CD4-positive, CD25-positive, alpha-beta regulatory T cell (primary cell): ENCODE measurements at places on chromosomes 12 and 14. TPM values are rescaled to one million over a fixed set of nuclear protein-coding genes. Genes with fewer than 3 reads are reported as not detected.

The LMO3 gene
- not detected for total RNA-seq

The PNN gene
- total RNA-seq: 126 TPM

The KSR2 gene
- 0.20 TPM for total RNA-seq

The SLC4A8 gene
- total RNA-seq: 3.5 TPM

The PRPH gene
- not detected for total RNA-seq

The SERPINA9 gene
- total RNA-seq: not detected

DNA sequence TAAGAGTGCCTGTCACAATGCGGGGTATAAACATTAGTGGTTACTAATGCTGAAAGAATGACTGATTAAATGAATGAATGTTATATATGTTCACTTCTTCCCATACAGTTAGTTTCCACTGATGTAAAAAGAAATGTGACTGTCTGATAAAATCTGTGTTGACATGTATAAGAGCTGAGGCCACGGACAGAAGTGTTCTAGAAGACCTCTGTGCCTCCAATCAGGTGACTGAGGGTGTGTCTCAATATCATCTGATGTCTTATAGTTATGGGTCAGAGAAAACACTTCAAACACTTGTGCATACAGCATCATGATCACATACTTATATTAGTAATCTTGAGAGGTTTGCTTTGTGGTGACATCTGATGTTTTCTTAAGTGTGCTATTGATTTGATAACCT is 183.4 kb downstream of the TTC7B start:
- H3K4me1 ChIP-seq: no peaks in the 10 kb centered on the region
- DNase-seq: no peak
- no peak overlapping the region for H3K4me3 ChIP-seq
- no peak overlapping the region for H3K27ac ChIP-seq
- no peaks in the 10 kb centered on the region for H3K27me3 ChIP-seq

GRCh38 chr12:29545102-29545467 is 47.6 kb upstream of the OVCH1 start:
- no peaks in the 10 kb centered on the region for H3K4me1 ChIP-seq
- H3K4me3 ChIP-seq: no peak overlapping the region
- H3K27ac ChIP-seq: no peak overlapping the region
- no peaks in the 10 kb centered on the region for H3K36me3 ChIP-seq
- DNase-seq: no peak
- peaks cover 3% of the 10 kb centered on the region for H3K27me3 ChIP-seq

DNA sequence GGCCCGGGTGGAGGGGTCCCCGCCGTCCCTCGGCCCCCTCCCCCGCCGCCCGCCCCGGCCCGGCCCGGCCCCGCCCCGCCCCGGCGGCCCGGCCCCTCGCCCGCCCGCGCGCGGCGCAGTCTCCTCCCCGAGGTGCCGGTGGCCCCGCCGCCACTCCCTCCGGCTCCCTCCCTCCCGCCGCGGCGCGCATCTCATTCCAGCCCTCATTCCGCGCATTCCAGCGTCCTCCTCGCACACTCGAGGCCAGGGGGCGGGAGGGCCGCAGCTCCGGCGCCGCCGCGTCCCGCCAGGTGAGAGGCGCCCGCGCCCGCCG is at the start of gene TEAD4:
TEAD4 (plus strand) TSS at position 206 of the 313 bp plus-strand sequence.
- DNase-seq: peak; percentile 19
- H3K27me3 ChIP-seq: peaks cover 26% of the 10 kb centered on the region
- peaks cover 13% of the 10 kb centered on the region for H3K4me1 ChIP-seq
- no peak within 1 kb of the TSS for H3K4me3 ChIP-seq

- H3K36me3 ChIP-seq: no peaks in the 10 kb centered on the region
- no peaks in the 10 kb centered on the region for H3K27me3 ChIP-seq
- H3K4me3 ChIP-seq: no peak overlapping the region
- no peaks in the 10 kb centered on the region for H3K4me1 ChIP-seq
Observed at GRCh38 chr12:52195065-52195730, 3.4 kb upstream of the KRT80 start.

DNA sequence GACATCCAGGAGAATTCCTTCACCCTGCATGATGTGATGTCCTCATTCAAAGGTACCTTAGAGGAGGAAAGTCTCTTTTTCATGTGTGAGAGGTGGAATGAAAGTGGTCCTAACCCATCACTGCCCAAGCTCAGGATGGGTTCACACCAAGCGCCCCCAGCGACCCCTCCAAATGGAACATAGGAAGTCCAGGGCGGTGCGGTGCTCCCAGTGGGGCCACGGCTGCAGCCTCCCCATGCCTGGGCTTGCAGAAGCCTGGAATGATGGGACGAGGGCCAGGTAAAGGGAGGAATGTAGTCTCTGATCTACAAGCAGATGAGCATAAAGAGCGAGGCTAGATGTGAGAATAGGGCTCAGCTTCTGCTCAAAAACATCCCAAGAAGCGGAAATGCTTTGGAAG is 196.3 kb downstream of the TTC7B start:
- no peaks in the 10 kb centered on the region for H3K36me3 ChIP-seq
- H3K27ac ChIP-seq: no peak overlapping the region
- H3K4me3 ChIP-seq: no peak overlapping the region
- H3K4me1 ChIP-seq: no peaks in the 10 kb centered on the region
- DNase-seq: no peak
- no peaks in the 10 kb centered on the region for H3K27me3 ChIP-seq

- no peaks in the 10 kb centered on the region for H3K27me3 ChIP-seq
- H3K27ac ChIP-seq: peak overlapping the region; percentile 8
- H3K4me3 ChIP-seq: peak overlapping the region; percentile 67
- DNase-seq: no peak
- peaks cover 31% of the 10 kb centered on the region for H3K4me1 ChIP-seq
Observed at GRCh38 chr12:9773216-9773877, 12.6 kb upstream of the CD69 start.

GRCh38 chr12:38912116-38912515 is 6.7 kb upstream of the CPNE8 start:
- no peaks in the 10 kb centered on the region for H3K36me3 ChIP-seq
- no peak for DNase-seq
- H3K27ac ChIP-seq: no peak overlapping the region
- H3K4me1 ChIP-seq: no peaks in the 10 kb centered on the region
- H3K27me3 ChIP-seq: peaks cover 4% of the 10 kb centered on the region

DNA sequence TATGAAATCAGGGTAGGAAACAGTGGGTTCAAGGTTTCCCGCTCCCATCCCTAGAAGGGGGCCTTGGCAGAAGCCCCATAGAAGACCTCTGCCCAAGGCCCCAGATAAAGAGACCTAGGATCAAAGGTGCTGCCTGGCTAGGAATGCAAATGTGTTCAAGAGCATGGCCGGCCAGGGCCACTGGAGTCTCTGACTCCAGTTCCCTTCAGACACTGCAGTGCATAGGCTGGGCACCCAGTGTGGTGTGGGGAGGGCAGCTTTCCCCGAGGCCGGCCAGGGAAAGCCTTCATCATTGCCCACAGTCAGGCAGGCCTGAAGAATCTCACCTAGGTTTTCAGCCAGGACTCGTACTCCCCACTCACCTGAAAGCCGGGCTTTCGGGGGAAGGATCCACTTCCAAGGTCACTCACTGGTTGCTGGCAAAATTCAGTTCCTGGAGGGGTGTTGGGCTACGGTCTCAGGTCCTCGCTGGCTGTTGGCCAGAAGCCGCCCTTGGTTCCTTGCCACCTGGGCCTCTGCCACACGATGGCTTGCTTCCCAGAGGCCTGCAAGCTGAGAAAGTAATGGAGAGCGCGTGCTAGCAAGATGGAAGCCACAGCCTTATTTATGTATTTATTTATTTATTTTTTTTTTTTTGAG is 9.7 kb upstream of the PEBP1 start:
- H3K27me3 ChIP-seq: no peaks in the 10 kb centered on the region
- H3K27ac ChIP-seq: no peak overlapping the region
- H3K36me3 ChIP-seq: no peaks in the 10 kb centered on the region
- no peak overlapping the region for H3K4me3 ChIP-seq

DNA sequence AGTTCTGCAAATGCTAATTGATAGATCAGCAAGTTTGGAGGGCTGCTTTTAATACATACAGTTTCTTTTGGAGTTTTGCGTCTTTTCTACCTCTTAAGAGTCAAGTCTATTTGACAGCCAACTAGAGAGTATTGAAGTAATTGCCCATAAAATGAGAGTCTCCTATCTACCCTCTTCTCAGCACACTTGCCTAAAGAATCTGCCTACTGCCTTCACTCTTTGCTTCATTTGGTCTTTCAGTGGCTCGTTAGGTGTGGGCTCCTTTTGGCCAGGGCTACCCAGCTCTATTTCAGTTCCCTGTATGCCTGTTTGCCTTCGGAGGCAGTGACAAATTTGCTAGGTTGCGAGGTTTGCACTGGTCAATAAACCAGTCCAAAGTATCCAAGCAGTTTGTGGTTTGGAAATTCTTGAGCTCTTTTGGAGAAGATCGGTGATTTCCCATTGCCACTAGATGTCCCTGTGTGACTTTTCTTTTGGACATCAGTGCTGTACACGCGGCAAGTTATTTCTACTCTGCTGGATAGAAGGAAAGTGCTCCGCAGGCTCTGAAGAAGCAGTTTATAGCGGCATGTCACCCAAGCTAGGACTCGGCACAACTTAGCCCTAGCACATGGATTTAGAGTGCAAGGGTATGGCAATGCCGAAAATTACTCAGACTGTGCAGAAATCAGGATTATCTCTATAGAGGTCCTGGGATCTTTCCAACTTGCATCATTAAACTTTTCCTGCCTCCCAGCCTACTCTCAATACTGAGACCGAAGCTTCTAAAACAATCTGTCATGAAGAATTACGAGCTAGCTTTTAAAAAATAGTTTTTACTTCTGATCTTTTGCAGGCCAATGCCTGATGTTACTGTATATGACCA is 38.6 kb downstream of the MGST1 start:
- H3K4me1 ChIP-seq: no peaks in the 10 kb centered on the region
- no peak overlapping the region for H3K4me3 ChIP-seq
- no peaks in the 10 kb centered on the region for H3K36me3 ChIP-seq
- DNase-seq: no peak
- no peaks in the 10 kb centered on the region for H3K27me3 ChIP-seq

DNA sequence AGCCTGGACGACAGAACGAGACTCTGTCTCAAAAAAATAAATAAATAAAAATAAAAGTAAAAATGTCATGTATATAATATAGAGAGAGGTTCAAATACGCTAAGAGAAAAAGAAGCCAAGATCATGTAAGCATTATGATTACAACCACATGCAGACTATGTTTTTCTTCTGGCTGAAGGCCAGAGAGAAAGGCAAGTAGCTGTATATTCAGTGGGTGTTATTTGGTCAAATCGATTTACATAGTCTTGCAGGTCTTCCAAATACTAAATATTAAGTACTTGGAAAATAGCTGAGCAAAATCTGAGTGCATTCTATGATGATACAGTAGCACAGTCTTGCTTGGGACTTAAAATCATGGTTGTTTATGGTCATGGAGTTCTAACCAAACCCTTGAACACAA is 758.0 kb downstream of the DIO2 start:
- no peaks in the 10 kb centered on the region for H3K4me1 ChIP-seq
- no peaks in the 10 kb centered on the region for H3K27me3 ChIP-seq
- no peaks in the 10 kb centered on the region for H3K36me3 ChIP-seq

DNA sequence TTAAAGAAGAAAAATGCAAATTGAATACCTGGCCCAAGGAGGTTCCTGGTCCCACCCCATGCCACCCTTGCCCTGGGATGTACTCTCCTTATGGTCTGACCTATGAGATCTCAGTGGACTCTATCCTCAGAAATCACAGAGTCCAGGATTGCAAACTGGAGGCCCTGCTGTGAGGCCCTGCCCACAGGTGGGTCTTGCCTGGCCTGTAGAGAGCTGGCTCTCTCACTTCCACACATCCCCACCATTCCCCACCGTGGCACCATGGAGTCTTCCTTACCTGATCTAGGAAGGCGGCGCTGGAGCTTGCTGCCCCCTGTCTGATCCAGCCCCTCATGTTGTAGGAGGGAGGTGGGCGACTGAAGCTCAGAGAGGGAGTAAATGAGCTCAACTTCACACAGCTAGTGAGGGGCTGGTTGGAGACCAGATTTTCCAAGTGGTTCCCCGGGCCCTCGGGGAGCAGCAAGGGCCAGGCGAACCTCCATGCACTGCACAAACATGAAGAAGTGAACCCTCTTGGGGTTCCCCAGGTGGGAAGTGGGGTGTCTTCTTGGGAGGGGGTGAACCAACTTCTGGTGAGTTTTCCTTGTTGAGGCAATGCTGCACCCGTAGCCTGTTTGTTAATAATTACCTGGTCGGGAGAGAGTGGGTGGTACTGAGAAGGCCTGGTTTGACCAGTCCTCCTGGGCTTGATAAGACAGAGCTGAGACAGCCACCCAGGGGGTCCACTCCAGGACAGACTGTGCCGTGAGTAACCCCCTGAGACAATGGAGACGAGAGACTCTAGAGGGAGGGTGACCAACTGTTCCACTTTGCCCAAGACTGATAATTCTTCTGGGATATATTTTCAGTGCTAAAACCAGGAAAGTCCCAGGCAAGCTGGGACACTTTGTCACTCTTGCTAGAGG is at the start of gene SERPINA4:
SERPINA4 (plus strand) TSS at position 692 of the 905 bp plus-strand sequence. CDS start 2,041 bp downstream, outside the sequence.
- no peak for DNase-seq
- no peak within 1 kb of the TSS for H3K4me3 ChIP-seq
- no peaks in the 10 kb centered on the region for H3K27me3 ChIP-seq
- H3K27ac ChIP-seq: no peak within 1 kb of the TSS

- H3K4me3 ChIP-seq: no peak overlapping the region
- DNase-seq: no peak
- H3K27me3 ChIP-seq: no peaks in the 10 kb centered on the region
Observed at GRCh38 chr14:31043379-31043778, 17.2 kb upstream of the STRN3 start.

DNA sequence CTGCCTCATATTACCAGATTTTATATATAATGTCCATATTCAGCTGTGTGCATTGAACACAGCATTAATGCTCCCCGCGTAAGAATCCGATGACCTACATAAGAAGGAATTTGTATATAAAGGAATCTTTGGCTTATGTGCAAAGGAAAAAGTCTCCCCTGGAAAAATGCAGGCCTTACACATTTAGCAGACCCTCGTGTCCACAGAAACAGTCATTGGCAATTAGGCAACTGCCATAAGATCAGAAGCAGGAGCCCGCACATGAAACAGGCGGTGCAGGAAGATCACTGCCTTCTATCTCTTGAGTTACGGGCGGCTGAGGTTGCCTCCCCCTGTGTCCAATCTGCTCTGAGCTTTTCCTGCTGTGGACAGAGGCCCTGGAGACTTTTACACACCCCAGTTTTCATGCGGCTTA is 63.2 kb upstream of the RFX4 start:
- H3K36me3 ChIP-seq: no peaks in the 10 kb centered on the region
- no peaks in the 10 kb centered on the region for H3K27me3 ChIP-seq
- H3K27ac ChIP-seq: no peak overlapping the region
- H3K4me3 ChIP-seq: no peak overlapping the region
- DNase-seq: no peak
